Fibroblast of the conjunctiva (primary cell): ENCODE measurements at places on chromosomes 12 and 14.

- no peak for DNase-seq
Observed at GRCh38 chr12:21642707-21643389, 14.8 kb downstream of the LDHB start.

DNA sequence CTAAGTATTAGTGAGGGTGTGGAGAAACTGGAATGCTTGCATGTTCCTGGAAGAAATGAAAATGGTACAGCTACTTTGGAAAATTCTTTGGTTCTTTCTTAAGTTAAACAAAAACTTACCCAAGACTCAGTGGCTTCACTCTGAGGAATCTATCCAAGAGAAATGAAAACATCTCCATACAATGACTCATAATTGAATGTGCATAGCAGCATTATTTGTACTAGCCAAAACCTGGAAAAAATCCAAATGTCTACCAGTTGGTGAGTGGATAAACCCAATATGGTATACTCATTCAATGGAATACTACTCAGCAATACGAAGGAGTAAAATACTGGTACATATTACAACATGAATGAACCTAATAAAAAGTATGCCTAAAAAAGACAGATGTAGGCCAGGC lies 18.0 kb upstream of the CRACR2A start:
- peak; percentile 64 for DNase-seq

DNA sequence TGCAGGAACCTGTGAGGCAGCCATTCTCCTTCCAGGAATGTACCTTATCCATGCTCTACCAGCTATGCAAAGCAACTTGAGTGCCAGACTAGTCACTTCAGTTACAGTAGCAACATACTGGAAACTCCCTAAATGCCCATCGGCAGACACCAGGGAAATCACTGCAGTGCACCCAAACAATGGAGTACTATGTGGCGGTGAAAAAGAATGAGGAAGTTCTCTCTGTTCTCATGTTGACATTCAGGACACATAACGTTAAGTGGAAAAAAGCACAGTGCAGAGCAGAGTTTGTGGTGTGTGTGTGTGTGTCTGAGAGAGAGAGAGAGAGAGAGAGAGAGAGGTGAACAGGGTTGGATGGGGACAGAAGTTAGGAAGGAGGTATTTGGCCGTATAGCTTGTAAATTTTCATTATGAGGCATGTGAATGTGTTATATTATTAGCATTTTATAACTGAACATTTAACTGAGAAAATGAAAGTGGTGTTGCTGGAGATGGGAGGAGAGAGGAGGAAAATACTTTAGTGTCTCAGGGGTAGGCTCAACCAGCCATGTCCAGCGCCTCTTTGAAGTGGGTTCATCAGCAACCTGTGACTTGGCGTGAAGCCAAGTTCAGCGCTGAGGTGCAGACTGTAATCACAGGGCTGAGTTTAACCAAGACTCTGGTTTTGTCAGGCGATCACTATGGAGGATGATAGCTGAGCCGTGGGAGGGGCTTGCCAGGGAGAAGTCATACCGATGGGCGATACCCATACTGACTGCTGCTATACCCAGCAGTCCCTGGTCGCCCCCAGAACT lies 17.3 kb downstream of the TNFAIP2 start:
- no peak for DNase-seq

GRCh38 chr14:65330416-65330815 lies 82.1 kb upstream of the FUT8 start:
- DNase-seq = no peak

DNA sequence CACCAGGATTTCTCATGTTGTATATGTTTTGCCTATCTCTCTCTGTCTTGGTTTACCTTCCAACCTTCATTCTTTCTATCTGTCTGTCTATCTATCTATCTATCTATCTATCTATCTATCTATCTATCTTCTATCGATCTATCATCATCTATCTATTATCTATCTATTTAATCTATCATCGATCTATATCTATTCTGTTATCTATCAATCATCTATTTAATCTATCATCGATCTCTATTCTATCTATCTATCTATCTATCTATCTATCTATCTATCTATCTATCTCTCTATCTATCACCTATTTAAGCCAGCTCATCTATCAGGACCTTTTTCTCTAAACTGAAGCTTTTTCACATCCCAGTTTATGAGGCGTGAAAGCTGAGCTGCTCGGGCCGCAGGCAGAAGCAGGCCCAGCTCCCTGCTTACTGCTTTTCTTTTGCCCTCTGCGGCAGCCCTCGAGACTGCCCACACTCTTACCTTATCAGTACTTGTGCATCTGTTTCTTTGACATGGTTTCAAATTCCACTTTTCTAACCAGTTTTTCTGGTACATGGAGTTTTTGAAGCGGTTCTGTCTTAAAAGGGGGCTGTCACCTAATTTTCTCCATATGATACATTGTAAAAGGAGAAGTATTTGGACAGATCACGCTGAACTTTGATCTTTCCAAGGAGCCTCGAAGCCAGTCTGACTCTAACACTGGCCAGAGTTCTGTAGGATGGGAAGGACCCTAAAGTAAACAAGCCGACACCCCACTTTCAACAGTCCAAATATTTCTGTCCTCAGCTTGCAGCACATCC lies 44.4 kb upstream of the GSG1 start:
- no peak for DNase-seq

DNA sequence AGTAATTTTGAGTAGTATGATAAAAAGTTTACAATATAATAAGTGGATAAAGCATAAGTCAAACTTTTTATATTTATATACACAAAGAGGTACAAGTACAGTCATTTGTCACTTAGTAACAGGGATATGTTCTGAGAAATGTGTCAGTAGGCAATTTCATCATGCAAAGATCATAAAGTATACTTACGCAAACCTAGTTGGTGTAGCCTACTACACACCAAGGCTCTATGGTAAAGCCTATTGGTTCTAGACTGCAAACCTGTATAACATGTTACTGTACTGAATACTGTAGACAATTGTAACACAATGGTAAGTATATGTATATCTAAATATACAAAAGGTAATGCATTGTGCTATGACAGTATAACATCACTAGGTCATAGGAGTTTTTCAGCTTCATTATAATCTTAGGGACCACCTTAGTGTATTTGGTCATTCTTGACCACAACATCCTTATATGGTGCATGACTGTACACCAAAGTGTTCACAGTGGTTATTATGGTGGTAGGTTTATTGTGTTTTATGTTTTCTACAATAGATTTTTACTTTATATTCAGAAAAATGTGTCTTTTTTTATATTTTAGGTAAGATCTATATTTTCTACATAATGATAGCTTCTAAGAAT lies 14.9 kb upstream of the SCFD1 start:
- DNase-seq = no peak

GRCh38 chr14:32578181-32578580 lies 249.1 kb downstream of the AKAP6 start:
- DNase-seq = no peak

GRCh38 chr12:51868821-51869495 lies 18.9 kb upstream of the ANKRD33 start:
- no peak for DNase-seq
